Heart right ventricle (tissue), 16 donors: ENCODE measurements at places on chromosomes 11 and 22. TPM values are rescaled to one million over a fixed set of nuclear protein-coding genes. Genes with fewer than 3 reads are reported as not detected.

Gene NRXN2
- 1.1 TPM for total RNA-seq

Gene DNAJB13
- not detected for total RNA-seq

DNA sequence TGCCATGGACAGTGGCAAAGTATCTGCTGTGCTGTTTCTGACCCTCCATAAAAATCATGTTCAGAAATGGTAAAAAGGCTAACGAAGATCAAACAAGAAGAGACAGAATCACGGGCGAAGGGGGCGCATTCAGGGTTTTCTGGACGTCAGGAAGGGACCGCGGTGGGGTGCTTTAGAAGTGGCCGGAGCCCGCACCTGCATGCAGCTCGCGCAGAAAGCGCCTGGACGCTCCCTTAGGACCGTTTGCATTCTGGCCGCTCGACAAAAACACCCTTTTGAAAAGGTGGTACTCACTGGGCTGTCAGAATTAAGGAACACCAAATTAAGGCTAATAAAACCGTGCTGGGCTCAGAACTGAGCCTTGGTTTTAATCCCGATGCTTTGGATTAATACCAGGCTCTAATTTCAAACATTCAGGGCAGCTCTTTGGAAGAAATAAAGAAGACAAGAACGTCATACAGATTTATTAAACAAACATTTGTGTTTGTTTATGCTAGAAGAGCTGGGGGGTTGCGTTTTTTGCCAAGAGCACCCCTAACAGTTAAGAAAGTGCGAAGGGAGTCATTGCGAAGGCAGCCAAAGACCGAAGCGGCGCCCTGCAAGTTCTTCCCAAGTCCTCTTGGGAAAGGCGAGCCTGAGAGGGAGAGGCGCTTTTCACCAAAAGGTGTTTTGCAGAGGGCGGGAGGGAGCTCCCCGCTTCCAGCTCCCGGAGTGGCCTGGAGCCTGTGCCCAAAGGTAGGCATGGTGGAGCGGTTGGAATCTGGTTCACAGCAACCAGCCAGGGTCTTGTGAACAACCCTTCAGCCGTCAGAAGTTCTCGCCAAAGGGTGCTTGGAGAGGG is 47.7 kb upstream of the DBX1 start:
- no peaks in the 10 kb centered on the region for H3K4me1 ChIP-seq
- H3K36me3 ChIP-seq: no peaks in the 10 kb centered on the region
- no peak overlapping the region for H3K27ac ChIP-seq
- H3K27me3 ChIP-seq: peaks cover 77% of the 10 kb centered on the region

GRCh38 chr11:123584737-123585136 is 69.7 kb downstream of the SCN3B start:
- peaks cover 8% of the 10 kb centered on the region for H3K4me1 ChIP-seq
- H3K4me3 ChIP-seq: no peak overlapping the region
- DNase-seq: no peak
- no peaks in the 10 kb centered on the region for H3K36me3 ChIP-seq
